ENCODE measurements at places on chromosomes 12 and 14.

DNA sequence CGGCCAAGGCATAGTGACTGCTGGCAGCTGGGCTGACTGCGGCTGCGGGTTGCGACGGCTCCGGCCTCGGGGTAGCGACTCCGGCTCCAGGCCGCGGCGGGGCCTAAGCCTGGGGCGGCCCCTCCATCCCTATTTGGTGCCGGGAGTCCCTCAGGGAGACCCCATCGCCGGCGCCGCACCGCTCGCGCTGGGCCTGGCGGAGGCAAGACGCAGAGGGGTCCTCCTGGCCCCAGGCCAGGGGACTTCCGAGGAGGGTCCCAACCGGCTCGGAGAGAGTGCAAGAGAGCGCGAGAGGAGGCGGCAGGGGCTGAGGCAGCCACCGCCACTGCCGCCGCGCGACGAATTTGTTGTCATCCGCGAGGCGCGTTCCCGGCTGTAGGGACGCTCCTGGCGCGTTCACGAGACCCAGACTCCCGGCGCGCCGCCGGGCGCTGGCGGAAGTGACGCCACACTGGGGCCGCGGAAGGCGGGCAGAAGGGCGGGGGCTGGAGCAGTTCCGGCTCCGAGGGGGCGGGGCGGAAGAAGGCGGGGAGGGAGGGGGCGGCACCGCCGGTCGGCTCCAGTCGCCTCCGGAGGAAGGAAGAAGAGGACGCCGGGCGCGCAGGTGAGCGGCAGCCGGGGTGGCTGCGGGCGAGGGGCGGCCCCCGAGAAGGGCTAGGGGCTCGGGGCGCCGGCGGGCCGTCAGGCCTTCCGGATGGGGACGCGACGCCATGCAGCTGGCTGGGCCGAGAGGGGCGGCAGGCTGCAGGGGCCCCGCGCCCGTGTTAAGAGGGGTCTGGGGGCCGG lies at the start of the genes ATG2B and GSKIP:
Gene ATG2B (minus strand): TSS at position 377 of the 786 bp plus-strand sequence. CDS start 365 bp downstream, at position 12.
Gene GSKIP (plus strand): TSS at position 562 of the 786 bp plus-strand sequence. CDS start 18,722 bp downstream, outside the sequence.
- peak; percentile 96 for DNase-seq

DNA sequence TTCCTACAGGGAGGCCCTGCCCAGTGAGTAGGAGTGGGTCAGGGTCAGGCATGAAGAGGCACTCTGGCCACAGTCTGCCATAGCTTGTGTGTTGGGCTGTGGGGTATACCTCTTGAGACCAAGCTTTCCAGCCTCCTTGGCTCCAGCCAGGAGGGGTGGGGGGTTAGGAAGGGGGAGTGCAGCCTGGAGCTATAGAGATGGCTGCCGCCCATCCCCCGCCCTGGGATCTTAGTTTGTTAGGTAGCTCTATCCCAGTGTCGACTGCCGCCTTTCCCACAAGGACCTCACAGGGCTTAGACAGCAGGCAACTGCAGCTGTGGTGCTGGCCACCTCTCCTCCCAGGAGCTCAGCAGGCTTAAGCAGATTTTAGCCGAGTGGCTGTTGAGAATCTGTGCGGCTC lies 216.4 kb downstream of the PLCZ1 start:
- DNase-seq, result no peak

- DNase-seq, result no peak
Measured at GRCh38 chr14:75540479-75540851, 18.2 kb downstream of the BATF start.

DNA sequence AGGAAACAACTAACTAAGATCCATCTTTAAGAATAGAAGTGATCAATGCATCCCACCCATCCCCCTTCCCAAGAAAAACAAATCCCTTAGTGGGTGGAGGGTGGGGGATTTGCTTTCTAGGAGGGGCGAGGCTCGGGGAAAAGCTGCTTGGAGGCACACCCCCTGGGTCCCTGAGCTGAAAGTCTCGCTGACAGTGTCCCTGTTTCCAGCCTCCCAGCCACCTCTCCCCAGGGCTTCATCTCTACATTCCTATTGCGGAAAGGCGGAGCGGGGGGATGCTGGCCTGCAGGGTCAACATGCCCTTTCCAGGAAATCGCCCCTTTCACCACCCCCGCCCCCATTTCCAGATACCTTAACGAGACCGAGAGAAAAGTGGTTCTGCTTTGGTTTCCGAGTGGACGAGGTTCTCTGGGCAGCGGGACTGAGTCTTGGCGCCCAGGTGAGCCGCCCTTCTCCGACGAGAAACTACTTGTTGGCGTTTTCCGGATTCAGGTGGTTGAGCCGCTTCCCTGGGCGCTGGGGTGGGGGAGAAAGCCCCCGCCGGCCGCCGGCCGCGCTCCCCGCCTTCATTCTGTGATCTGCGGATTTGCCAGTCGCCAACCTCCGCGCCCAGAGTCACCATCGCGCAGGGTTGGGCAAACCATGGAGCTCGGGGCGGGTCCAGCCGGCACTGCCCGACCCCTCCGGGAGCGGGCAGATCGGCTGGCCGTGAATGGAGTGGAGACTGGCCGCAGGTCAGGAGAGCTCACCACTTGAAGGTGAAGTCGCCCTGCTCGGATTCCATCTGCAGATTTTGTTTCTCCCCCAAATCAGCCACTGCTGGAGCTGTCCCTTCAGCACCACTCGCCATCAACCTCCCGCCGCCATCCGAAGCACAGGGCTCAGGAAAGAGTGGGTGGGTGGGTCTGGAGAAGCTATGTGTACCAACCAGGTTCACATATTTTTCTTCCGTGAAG lies 505 bp downstream of the KCNC2 start:
- DNase-seq, result no peak

DNA sequence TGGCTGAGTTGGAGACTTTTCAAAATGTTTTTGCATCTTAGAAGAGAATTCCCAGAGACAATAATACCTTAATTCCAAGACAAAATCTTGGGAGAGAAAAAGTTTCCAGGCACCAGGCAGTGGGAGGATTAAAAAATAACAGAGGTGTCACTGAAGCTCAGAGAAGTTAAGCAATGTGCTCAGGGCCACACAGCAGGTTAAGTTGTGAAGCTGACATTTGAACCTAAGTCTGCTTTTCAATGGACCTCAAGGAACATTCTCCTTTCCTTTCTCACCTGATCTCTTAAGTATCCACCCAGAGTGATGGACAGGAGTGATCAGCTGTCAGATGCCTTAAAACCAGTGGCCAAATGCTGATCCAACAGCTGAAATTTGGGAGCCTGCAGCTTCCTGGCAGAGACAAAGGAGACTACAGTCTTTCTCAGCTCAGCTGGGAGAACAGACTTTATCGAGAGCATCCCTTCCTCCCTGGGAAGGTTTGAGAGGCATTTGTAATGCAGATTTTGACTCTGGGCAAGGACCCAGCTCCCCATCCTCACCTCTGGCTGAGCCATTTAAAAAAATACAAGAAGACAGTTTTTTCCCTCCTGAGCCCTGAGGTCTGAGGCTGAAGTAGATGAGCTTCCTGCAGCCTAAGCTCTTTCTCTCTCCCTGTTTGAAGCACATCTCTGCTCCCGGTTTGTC lies 174.9 kb upstream of the RPH3A start:
- no peak for DNase-seq

GRCh38 chr12:51809193-51809592 lies 39.3 kb downstream of the FIGNL2 start:
- no peak for DNase-seq

- no peak for DNase-seq
Measured at GRCh38 chr12:98090731-98091130, 424.7 kb upstream of the TMPO start.

DNA sequence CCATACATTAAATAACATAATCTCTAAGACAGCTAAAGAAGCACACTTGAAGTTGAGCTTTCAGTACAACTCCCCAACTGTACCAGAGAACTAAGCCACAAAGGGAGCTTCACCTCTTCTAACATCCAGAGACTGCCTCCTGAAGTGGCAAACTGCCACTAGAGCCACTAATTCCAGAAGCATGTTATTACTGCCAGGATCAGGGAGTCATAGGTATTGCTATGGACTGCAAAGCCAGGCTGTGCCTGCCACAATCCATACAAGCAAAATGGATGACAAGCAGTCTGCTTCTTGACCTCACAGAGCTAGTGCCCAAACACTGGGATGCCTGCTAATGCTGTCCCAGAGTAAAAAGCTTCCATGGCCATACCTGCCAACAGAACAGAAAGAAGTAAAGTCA lies 160.1 kb downstream of the STXBP6 start:
- no peak for DNase-seq

Data from naive B cell (primary cell).